ENCODE measurements at places on chromosomes 12 and 14. TPM values are rescaled to one million over a fixed set of nuclear protein-coding genes. Genes with fewer than 3 reads are reported as not detected.
A peak's percentile ranks its signal among the peaks of the same experiment; 100 is the strongest.

DNA sequence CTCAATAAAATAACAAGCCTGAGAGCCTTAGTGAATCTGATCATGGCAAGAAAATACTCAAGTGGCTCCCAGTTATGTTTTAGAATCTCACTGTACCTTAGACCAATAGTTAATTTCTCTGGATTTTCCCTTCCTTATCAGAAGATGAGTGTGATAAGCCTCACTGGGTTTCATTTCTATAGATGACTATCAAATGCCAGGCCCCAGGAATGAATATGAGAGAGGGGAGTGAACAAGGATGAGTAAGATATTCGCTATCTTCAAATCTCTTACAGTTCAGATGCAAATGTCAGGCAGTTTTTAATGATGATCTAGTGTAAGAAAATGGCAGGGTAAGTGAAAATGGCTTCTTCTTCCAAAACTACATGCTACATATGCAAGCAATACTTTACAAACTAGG, 26.1 kb upstream of the OR10P1 start:
- DNase-seq = no peak

- no peak for DNase-seq
Measured at GRCh38 chr12:113232840-113233585, 11.7 kb downstream of the TPCN1 start.

- DNase-seq = no peak
Measured at GRCh38 chr12:68529466-68529865, 81.2 kb upstream of the RAP1B start.

- no peak for DNase-seq
Measured at GRCh38 chr12:56873382-56873781, 60.8 kb downstream of the SDR9C7 start.

- DNase-seq = peak; percentile 87
Measured at GRCh38 chr12:12376646-12377448, 20.0 kb downstream of the BORCS5 start.

Gene NPFF
- polyA plus RNA-seq = not detected

Gene RPL10L
- polyA plus RNA-seq = not detected

DNA sequence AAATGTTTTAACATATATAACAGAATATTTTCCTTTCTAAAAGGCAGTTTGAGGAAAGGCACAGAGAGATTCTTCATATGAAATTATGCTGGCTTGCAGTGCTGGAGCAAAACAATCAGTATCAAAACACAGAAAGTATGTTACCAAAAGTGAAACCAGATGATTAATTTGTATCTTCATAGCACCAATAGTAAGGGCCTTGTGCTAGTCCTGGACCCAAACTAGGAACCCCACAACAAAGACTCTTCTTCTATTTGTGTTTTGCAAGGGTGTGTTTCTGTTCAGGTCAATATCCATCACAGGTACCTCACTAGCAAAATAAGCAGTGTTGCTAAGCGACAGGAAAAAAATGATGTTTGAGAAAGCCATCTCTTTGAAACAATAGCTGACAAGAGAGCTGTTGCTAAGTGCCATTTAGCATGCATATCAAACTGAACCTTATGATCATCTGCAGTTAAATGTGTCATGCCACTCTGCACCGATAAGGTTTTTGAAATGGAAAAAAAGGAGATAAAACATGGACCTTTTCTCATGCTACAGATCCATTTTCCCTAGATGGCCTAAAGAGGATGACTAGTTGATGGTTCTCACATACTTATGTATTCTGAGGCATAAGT, 196.2 kb upstream of the ALG10 start:
- DNase-seq = no peak

Gene SLC10A1
- not detected for polyA plus RNA-seq

DNA sequence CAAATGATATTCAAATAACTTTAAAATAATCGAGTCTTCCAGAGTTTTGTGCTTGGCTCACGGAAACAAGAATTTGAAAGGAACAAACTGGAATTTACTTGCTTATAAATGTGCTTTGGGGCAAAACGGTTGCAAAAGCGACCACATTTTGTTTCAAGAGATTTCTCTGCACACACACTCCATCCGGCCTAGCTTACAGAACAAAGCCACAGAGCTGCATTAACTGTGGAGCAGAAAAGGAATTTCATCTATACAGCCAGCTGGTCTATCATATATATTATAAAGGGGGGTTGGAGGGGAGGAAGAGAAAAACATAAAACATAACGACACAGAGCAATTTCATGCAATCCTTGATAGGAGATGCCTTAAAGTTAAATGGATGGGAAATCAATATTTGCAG, 153.0 kb downstream of the MYRFL start:
- no peak for DNase-seq

DNA sequence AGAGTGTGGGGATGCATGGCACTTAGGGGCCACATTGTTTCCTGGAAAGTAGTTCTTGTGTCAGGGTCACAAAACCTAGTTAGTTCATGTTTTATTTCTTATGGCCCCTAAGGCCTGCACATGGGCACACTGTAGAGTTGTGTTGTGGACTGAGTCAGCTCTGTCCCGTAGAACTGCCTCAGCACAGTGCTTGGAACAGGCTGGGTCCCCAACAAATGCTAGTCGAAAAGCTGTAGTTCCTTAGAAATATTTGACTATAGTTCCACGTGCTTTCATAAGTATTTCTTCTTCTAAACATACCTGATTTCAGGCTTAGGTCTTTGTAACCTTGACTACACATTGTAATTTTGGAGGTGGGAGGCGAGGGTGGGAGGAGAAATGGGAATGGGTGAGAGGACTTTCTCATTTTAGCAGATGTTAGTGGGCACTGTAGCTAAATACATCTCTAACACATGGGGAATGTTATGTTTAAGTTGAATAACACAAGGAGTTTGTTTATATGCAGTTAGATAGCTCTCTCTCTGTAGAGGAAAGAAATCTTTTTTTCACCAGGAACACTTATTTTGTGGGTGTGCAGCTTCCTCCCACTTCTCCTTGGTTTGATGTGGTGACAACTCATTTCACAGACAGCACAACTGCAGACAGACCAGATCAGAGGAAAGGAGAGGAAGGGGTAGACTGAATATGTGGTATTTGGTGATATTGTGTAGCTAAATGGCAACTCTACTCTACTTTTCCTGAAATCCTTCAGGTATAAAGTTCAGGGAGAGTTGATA, 39.5 kb upstream of the DACT1 start:
- no peak for DNase-seq

- no peak for DNase-seq
Measured at GRCh38 chr14:78519863-78520262, 349.7 kb downstream of the NRXN3 start.

DNA sequence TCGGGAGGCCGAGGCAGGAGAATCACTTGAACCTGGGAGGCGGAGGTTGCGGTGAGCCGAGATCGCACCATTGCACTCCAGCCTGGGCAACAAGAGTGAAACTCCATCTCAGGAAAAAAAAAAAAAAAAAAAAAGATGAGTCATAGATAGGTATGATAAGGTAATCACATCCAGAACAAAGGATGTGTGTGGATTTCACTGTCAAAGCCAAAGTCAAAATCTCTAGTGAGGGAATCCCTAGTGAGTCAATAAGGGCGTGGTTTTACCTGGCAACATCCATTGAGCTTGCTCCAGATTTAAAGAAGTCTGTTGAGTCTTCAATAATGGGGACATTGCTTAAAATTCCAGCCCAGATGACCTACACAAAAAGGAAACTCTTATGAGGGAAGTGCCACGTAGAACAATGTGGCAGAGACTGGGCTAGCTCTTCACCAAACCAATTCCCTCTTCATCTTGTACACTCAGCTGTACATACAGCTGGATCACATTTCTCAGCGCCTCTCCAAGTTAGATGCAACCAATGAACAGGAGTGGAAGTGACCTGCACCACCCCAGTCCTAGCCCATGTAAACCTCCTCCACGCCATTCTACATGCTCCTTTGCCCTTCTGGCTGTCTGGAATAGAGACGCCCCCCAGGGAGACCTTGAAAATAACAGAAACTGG, 23.4 kb downstream of the ALDH1L2 start:
- no peak for DNase-seq

DNA sequence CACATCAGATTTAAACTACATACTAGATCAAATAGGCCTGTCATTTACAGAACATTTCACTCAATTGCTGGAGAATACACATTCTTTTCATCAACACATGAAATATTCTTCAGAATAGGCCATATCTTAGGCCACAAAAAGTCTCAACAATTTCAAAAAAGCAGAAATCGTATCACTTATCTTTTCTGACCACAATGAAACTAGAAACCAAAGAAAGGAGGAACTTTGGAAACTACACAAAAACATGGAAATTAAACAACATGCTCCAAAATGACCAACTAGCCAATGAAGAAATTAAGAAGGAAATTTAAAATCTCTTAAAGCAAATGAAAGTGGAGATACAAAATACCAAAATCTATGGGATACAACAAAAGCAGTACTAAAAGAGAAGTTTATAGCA, 35.1 kb downstream of the PARP11 start:
- DNase-seq = no peak

DNA sequence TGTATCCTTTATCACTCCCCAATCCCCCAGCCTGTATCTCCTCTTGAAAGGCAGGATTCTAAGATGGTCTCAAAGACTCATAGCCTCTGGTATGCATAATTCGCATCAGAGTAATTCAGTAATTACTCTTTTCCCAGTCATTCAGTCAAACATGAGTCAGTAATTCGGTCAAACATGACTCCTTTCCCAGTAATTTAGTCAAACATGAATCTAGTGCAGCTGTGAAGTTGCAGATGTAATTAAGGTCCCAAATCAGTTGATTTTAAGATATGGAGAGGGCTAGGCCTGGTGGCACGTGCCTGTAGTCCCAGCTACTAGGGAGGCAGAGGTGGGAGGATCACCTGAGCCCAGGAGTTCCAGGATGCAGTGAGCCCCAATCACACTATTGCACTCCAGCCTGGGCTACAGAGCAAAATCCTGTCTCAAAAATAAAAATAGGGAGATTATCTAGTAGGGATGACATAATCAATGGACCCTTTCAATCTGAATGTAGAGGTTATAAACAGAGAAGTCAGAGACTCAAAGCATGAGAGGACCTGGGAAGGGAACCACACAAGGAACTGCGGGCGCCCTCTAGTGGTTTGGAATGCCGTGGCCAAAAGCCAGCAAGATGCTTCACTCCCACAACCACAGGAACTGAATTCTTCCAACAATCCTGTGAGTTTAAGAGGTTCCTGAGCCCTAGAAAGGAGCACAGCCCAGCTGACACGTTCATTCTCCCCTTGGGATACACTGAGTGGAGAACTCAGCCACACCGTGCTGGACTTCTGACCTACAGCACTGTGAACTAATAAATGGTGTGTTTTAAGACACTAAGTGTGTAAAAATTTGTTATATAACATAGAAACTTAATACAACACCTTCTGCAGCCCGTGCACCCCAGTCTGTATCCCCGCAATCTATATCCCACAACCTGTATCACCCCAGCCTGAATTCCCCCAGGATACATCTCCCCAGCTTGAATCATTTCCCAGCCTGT, 14.3 kb upstream of the ARMH4 start:
- DNase-seq = peak; percentile 55

Gene TMEM233
- polyA plus RNA-seq = not detected

GRCh38 chr14:23539248-23540140, 12.1 kb downstream of the ZFHX2 start:
- DNase-seq = peak; percentile 61

DNA sequence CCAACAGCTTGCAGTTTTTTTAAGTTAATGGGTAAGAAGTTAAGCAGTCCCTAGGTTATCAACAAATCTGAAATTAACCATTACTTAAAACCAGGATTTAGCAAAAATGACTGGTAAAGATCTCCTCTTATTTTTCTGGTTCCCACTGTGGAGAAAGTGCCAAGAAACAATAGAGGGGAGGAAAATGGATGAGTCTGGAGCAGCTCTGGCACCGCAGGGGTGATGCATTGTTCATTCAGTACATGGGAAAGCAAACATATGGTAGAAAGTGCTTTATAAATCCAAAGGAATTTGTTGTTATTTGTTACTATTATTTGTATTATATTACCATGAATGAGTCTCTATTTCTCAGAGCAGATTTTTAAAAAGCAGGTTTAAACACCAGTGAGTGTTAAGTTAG, 92.2 kb downstream of the DYRK2 start:
- no peak for DNase-seq

DNA sequence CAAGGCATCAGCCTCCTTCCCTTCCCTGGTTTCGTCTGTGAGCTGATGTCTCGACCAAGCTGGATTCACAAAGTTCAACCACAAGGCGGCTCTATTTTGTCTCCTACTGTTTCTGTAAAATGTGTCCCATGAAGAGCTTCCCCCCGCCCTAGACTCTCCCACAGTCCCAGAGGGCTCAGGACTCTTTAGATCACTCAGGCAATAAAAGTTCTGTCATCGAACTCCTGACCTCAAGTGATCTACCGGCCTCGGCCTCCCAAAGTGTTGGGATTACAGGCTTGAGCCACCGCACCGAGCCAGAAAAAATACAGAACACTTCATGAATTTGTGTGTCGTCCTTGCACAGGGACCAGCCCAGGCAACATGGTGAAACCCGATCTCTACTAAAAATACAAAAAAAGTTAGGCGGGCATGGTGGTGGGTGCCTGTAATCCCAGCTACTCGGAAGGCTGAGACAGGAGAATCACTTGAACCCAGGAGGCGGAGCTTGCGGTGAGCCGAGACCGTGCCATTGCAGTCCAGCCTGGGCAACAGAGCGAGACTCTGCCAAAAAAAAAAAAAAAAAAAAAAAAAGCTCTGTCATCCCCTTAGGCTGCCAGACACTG, 149.4 kb downstream of the BCL11B start:
- DNase-seq = no peak

Gene ESRRB
- polyA plus RNA-seq = 0.15 TPM

- DNase-seq = no peak
Measured at GRCh38 chr14:32217301-32217700, 14.2 kb upstream of the RNU6-8 start.

Gene ZFHX2
- polyA plus RNA-seq = 0.88 TPM

All from A549 (cell line).